ENCODE measurements at places on chromosomes 7 and 10. TPM values are rescaled to one million over a fixed set of nuclear protein-coding genes. Genes with fewer than 3 reads are reported as not detected.

RBP3 gene
- total RNA-seq: not detected

GRCh38 chr7:147990942-147991341, 599.6 kb upstream of the C7orf33 start:
- DNase-seq: no peak

PLA2G12B gene
- not detected for total RNA-seq

DNA sequence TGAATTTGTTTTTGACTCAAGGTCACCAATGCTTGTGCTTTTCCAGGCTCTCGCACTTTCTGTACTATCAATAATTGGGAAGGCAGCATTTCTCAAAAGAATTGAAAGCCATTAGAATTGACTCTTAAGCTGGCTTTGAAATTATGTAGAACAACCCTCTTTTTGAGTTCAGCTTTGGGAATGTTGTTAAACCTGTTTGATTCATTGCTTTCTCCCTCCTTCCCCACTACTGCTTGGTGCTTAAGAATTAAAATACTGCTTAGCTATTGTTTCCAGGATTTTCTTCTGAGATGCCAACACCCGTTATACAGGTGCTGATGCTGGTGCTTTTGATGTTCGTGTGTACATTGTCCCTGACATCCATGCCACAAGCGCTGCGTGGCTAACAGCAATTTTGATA, 15.5 kb upstream of the FZD8 start:
- no peak for DNase-seq

DNA sequence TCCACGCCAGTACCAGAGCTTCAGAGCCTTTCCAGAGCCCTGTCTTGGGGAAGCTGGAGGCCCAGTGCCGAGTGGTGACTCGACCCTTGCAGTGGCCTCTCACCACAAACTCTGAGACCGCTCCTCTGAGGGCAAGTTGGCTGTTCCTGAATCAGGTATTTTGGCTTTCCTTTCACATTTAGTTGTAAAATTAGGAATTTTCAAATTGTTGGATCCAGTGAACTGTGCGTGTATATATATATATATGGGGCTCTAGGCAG, 128.7 kb upstream of the UNC5B start:
- no peak for DNase-seq

- DNase-seq: no peak
Observed at GRCh38 chr10:77872151-77872946, 54.2 kb downstream of the DLG5 start.

ADAP1 gene
- 6.2 TPM for total RNA-seq

GRCh38 chr10:36188461-36188860, 546.4 kb upstream of the FZD8 start:
- DNase-seq: no peak

GRCh38 chr7:44845451-44845850, 2.4 kb downstream of the H2AZ2 start:
- DNase-seq: no peak

DNA sequence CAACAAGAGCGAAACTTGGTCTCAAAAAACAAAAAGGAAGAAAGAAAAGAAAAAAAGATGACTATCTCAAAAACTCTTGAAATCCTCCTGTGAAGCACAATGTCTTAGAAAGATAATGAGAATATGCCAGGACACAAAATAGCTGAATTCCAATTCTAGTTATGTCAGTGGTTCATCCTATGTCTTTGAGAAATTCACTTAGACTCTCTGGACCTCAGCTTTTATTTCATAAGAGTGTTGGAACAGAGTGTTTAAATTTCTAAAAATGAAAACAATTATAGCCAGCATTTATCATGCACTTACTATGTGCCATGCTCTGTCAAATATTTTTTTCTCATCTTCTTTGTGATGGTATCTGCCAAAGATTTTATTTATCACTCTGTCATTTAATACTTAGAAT, 13.3 kb upstream of the HYCC1 start:
- no peak for DNase-seq

- no peak for DNase-seq
Observed at GRCh38 chr7:116194115-116194514, 16.2 kb upstream of the TES start.

IFIT1B gene
- not detected for total RNA-seq

DNA sequence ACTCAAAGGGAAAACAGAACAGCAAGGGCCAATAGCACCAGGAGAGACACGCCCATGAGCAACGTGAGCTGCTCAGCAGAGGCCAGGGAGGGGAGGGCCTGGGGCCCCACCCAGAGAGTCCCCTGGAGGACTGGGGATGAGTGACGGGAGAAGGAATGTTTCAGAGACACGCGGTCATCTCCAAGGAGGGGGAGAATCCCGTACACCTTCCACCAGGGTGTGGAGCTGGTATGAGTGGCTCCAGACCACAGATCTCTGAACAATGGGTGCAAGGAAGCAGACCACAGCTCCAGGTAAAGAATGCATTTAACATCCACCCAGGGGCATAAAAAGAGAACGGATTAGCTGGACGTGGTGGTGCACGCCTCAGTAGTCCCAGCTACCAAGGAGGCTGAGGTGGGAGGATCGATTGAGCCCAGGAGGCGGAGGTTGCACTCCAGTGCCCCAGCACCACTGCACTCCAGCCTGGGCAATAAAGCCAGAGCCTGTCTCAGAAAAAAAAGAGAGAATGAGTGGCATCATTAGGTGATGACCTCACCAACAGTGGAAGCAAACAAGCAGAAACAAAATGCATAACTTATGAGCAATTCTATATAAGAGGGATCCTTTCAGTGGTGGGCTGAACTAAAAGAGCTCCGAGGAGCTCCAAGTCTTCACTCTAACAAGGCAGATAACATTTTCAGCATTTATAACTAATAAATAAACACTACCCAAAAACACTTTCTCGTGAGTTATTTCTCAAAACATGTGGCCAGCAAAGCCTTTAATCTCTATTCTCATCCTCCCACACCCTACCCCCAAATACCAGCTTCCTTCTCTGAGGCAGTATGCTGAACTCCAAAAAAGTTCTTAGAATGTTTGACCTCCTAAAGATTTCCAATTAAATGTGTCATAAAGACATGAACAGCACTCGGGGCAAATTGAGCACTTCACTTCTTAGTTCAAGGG, 12.5 kb downstream of the PSAP start:
- no peak for DNase-seq

GRCh38 chr7:41438705-41439514, 264.0 kb downstream of the INHBA start:
- no peak for DNase-seq

CAV1 gene
- total RNA-seq: 20.2 TPM

PNLIPRP3 gene
- not detected for total RNA-seq
